Upper lobe of right lung (tissue), 1 donor: ENCODE measurements at places on chromosomes 12 and 14.

DNA sequence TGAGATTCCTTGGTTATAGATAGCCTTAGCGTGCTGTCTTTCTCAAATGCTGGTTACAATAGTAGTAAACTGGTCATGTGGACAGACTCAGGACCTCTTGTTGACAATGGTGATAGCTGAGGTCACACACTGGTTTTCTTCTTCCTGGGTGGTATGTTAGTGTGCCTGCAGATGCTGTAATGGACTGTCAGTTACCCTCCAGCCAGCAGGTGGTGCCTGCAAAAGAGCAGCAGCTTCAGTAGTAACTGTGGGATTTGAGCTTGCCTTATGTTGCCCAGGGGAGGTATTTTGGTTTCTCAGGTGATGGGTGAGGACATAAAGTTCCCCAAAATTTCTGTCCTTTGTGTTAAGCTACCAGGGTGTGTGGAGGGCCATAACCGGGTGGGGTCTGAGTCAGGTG is 33.7 kb upstream of the SCAF11 start:
- DNase-seq, result no peak

- DNase-seq, result no peak
These were observed 175.8 kb downstream of the MSRB3 start for GRCh38 chr12:65454115-65454787.

DNA sequence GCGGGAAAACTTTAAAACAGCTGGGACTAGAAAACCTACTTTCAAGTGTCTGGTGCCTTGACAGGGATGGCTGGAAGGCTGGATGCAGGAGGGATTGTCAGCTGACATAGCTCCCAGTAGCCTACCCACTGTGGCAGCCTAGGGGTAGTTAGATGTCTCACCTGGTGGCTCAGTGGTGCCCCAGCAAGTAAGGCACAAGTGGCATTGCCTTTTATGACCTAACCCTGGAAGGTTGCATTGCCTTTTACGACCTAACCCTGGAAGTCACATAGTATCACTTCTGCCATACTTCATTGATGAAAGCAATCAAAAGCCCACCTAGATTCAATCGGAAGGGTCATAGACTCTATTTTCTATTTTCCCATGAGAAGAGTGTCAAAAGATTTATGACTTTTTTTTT is 724.7 kb upstream of the TBX3 start:
- DNase-seq, result no peak

- no peak for DNase-seq
These were observed 6.4 kb downstream of the AQP6 start for GRCh38 chr12:49979016-49979586.

DNA sequence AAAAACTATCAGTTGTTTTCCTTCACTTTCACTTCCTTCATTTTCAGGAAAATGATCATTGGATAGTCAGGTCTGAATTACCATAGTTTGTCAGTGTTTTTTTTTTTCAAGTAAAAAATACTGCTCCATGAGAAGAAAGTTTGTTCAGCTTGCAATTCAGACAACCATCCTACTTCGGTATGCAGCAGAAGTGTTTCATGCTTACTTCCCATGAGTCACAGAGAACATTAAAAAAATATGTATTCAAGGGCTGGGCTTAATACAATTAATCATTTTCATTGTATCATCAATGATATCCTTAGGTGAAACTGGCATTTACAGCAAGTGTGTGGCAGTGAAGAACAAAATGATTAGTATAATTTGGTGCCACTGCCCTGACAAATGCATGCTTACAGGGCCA is 21.6 kb downstream of the PYM1 start:
- DNase-seq, result no peak

DNA sequence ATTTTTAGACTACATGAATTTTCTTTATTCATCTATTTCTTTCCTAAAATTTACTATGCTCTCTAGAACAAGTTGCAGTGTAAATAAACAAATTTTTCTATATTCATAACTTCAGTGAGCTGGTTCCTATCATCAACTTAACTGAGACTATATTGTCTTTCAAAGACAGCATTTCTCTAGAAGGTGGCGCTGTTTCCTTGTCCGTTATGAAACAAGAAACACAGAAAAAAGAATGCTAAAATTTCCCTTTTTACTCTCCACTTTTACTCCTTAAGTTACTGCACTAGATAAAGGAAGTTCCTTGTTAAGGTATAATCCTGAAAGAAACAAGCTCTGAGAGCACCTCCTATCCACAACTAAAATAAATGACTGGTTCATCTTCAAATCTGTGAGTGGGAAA is 8.2 kb upstream of the CLEC2A start:
- no peak for DNase-seq

DNA sequence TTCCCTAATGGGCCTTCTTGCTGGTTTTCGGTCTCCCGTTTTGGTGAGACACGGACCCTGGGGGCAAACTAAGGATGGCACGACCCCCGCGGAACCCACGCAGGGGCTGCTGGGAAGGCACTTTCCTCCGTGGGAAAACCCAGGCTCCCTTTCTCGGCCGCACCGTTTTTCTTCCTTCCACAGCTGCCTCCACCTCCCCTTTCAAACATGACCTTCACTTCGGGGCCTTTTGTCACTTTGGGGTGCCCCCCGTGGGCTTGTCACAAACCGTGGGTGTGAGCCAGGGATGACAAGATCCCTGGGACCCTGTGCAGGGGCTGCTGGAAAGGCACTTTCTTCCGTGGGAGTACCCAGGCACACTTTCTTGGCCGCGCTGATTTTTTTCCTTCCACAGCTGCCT is 268.7 kb downstream of the ALG10 start:
- peak; percentile 48 for DNase-seq

- DNase-seq, result peak; percentile 54
These were observed 8.0 kb upstream of the POP5 start for GRCh38 chr12:120588948-120589930.

GRCh38 chr12:20201733-20202132 is 166.6 kb upstream of the PDE3A start:
- no peak for DNase-seq

GRCh38 chr14:60095781-60096450 is 4.2 kb downstream of the PCNX4 start:
- no peak for DNase-seq

DNA sequence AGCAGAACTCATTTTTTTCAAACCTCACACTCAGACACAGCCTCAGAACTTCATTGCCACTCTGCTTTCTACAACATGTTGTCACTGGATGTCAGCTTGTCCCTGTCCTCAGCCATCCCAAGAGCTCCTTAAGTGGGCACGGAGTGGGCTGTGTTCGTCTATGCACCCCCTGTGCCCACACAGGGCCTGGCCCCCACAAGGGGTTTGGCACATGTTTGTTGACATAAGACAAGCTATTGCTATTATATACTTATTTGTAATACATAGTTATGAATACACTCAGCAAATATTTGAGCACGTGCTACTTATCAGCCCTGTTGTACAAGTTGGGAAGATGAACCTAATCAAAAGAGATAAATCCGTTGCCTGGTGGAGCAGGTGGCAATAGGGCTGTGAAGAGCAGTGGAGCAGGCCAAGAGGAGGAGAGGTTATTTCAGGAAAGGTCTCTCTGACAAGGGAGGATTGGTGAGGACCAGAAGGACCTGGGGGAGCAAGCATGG is 4.3 kb upstream of the BDKRB1 start:
- DNase-seq, result no peak

DNA sequence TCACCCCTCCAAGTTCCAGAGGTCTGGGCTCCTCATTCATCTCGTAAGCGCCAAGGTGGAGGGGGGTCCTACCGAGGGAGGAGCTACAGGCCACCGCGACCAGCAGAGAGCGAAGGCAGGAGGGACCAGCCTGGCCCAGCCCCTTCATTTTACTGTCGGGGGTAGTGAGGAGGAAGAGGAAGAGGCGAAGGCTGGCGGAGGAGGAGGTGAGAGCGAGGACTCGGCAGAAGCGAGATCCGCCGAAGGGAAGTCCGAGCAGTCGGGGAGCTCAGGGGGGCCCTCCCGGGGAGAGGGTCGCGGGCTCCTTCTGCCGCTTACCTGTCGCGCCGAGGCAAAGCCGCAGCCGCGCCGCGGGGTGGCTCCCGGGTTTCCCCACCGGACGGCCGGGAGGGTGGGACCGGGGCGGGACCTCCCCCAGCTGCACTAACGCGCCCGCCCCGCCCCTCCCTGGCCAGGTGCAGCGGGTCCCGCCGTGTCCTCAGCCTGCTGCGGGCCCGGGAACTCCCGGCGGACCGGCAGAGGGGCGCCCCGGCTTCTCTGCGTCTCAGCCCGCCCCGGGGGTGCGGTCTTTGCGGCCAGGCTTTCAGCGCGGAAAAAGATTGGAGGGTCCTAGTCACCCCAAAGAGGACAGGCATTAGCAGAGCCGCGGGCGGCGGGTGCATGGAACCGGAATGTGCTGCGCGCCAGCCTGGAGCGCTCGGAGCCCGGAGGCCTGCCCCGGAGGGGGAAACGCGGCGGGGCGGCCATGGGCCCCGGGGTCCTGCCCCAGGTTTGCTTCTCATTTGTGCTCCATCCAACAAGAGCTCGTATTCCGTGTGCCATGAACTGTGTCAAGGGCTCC is at the start of gene GALNT6:
GALNT6 (minus strand) TSS at position 124 of the 841 bp plus-strand sequence. CDS start 11,625 bp downstream, outside the sequence.
- peak; percentile 79 for DNase-seq

DNA sequence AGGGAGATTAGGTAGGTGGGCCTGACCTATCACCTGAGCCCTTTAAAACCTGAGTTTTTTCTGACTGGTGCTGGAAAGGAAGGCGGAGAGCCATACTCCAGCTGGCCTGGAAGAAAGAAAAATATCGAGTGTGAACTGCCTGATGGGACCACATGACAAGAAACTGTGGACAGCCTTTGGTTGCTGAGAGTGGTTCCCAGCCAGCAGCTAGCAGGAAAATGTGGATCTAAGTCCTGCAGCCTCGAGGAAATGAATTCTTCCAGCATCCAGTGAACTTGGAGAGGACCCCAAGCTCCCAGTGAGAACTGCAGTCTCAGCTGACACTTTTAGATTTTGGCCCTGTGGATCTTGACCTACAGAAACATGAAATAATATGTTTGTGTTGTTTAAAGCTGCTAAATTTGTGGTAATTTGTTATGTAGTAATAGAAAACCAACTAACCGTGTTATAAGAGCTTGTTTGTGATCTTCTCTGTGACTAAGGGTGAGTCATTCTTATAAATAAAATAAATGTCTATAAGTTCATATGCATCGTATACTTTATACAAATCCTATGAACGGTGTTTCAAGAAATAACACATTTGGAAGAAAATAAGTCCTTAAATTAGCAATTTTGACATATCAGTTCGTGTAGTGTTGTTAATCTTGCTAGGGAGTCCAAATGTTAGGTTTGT is 359.6 kb downstream of the BMP4 start:
- no peak for DNase-seq

- no peak for DNase-seq
These were observed 277.5 kb upstream of the TBX3 start for GRCh38 chr12:114961491-114961890.

DNA sequence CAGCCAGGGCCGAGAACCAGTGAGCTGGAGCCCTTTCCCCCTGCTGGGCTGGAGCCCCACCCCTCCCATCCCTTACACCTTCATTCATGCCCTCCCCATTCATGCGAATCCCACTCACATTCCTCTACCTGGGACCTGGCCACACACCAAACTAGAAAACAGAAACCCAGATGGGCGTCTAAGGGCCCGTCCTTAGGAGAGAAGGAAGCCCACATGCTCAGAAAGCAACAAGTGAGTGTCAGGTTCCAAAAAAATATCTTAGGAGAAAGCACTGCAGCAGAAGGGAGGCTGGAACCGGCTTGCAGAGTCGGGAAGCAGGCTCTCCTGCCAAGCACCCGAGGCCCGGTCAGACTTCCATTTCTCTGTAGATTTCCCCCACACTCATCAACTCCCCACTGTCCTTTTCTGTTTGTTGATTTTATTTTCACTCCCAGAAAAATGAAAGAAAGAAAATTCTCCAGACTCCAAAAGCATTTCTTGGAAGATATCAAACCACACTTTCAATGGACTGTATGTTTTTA is 13.6 kb downstream of the BCL11B start:
- no peak for DNase-seq

- DNase-seq, result no peak
These were observed 389.1 kb downstream of the GRIN2B start for GRCh38 chr12:13592063-13592942.

- DNase-seq, result peak; percentile 74
These were observed 629 bp downstream of the PRDM4 start for GRCh38 chr12:107760207-107760808.
